Activated naive CD8-positive, alpha-beta T cell treated with anti-CD3 and anti-CD28 coated beads for 36 hours (primary cell): ENCODE measurements at places on chromosomes 11 and 22.
A peak's percentile ranks its signal among the peaks of the same experiment; 100 is the strongest.

DNA sequence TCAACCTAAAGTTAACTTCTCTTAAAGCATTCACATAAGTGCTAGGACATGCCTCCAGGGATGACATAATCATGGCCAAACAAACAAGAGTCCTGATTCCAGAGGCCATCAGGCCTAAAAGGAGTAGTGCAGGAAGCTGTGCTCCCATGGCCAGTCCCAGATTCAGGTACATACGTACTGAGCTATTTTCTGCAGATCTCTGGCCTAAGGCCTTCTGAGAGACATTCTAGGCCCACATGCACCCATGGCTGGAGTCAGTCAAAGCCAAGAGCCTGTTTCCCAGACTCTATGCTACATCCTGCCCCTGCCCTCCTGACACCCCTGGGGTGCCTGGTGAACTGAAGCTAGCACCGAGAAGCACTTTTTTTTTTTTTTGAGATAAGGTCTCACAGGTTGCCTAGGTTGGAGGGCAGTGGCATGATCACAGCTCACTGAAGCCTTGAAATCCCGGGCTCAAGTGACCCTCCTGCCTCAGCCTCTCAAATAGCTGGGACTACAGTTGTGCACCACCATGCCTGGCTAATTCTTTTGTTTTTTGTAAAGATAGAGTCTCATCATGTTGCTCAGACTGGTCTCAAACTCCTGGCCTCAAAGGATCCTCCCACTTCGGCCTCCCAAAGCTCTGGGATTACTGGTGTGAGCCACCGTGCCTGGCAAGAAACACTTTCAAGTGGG is 553 bp downstream of the CD3D start:
- no peak for DNase-seq

DNA sequence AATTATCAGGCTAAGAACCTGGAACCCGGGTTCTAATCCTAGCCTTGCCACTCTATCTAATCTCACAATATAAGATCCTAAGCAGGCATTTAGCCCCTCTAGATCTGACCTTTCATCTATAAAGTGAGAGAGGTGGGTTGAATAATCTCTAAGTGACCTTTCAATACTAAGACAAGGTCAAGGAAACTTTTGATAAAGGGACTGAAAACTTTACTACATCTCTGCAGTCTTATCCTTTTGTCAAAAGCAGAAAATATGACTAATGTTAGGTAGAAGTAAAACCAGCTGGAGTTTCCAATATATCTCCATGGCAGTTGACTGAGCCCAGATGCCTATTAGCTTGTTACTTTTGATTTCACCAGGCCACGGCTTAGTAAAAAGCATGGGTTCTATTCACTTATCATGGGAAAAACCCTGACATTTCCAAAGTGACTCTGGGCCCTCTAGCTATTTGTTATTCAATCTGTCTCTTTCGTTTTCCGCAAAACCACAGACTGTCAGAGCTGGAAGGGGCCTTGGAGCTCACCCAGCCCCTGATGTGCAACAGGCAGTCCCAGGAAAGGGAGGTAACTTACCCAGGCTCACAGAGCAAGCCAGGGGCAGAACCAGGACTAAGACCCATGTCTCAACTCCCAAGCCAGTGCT is 75.8 kb downstream of the RAB30 start:
- DNase-seq: peak; percentile 33

GRCh38 chr11:12717851-12718291 is 43.6 kb downstream of the TEAD1 start:
- DNase-seq: peak; percentile 67

- no peak for DNase-seq
These were observed 41.4 kb downstream of the PPFIBP2 start for GRCh38 chr11:7555052-7555699.
